ENCODE measurements at places on chromosomes 12 and 14.

GRCh38 chr12:50734409-50735263 is 29.3 kb upstream of the ATF1 start:
- no peak for DNase-seq

- DNase-seq, result no peak
Measured at GRCh38 chr14:34324363-34324795, 137.7 kb downstream of the SPTSSA start.

- DNase-seq, result no peak
Measured at GRCh38 chr12:62928632-62929031, 6.3 kb downstream of the PPM1H start.

- DNase-seq, result no peak
Measured at GRCh38 chr12:29634057-29634456, 136.6 kb upstream of the OVCH1 start.

DNA sequence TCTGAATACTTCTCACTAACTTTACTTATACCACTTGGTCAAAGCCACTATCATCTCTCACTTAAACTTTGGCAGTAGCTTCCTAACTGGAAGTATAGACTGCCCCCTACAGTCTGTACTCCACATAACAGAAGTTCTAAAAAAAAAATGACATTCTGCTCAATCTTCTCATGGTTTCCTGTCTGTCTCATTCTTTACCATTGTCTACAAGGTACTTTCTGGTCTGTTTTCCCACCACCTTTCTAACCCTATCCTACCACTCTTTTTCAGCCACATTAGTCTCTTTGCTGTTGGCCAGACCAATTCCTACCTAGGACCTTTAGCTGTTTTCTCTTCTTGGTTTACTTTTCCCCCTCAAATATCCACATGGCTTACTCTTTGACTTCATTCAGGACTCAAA is 14.7 kb downstream of the CPSF6 start:
- no peak for DNase-seq

- no peak for DNase-seq
Measured at GRCh38 chr14:30064454-30064853, 136.8 kb upstream of the PRKD1 start.

DNA sequence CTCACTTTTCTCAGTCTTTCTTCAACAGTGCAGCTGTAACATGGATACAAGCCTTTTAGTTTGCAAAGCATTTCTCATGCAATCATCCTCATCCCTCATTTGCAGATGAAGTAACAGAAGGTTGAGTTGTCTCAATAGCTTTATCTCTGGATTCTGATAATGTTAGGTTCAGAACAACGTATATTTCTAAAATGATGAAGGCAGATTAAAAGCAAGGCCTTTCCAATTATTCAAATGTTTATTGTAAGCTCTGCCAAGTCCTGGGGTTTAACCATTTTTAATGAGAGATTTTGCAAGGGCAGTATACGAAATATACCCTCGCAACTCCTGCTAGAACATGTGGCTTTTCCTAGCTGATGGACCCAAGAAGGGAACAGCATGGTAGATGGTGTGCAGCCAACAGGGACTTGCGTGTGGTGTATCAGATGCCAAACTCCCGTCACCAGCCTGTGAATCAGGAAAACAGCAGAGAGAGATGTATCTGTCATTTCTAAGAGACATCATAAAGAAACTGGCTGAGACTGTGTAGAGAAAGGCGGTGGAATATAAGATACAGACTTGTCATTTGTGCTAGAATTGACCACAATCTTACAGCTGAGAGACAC is 319.7 kb downstream of the MED13L start:
- no peak for DNase-seq

DNA sequence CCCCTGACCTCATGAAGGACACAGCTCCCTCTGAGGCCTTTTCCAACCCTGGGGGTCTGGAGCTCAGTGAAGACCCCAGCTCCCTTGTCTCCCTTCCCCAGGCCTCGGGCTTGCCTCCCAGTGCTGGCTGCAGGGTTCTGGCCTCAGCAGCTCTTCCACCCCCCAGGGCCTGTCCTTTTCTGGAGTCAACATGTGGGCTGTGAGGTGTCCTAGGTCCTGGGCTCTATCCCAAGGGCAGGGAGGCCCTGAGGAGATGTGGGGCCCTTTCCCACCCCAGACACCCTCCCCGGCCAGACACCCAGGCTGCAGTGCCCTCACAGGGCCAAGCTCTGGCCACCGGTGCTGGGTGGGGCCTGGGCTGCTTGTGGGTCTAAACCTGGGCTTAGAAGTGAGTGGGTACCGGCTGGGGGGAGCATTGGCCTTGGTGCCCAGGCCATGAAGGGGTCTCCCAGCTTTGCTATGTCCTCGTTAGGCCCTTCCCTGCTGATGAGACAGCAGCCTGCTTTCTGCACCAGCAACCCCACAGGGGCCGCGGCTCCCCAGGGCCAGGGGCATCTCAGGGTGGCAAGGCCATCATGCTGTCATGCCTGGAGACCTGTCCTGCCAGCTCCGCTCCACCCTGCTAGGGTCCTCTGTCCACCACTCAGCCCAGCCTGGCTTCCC is 2.7 kb upstream of the CRIP2 start:
- no peak for DNase-seq

DNA sequence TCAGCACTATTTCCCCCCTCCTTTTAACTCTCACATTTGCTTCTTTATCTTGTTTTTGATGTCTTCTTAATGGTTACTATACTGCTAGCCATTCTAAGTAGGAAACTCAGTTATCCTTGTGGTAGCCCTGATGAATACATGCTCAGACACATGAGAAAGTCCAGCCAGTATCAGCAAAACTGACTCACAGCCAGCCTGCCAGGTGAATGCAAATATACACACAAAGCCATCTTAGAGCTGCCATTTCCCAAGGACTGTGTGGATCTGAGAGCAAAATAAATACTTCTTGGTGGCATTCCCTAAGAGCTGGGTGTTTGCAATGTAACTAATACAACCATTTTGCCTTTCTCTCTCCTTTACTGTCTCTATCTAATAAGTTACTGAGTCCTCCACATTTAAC is 455.2 kb downstream of the CCER1 start:
- no peak for DNase-seq

DNA sequence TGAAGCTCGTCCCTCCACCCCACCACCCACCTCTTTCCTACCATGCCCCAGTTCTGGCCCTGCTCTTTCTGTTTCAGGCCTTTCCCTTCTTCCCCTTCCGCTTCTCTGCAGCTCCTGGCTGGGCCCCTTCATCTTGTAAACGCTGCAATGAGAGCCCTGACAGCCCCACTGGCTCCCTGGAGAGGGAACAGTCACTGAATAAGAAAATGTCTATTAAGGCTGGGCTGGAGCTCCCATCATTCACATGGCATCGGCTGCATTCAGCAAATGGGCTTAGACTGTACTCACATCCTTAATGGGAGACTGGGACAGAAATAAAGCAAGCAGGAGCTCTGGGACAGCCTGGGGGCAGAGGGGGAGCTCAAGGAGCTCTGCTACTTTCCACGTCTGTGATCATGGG is 45.2 kb upstream of the TUNAR start:
- no peak for DNase-seq

GRCh38 chr14:99316281-99317163 is 44.5 kb upstream of the BCL11B start:
- DNase-seq, result no peak

DNA sequence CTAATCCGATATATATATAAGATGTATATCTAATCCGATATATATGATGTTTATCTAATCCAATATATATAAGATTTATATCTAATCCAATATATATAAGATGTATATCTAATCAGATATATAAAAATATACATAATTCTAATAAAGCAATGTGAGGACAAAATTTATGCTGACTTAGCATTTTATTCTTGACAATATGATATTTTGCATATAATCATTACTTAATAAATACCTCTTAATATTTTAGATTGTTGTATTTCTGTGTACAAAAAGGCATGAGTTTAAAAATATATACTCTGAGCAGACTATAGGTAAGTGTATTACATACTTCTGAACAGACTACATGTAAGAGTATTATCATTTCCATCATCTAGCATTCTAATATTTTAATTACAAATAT is 18.9 kb downstream of the GLIPR1L2 start:
- no peak for DNase-seq

- DNase-seq, result no peak
Measured at GRCh38 chr14:96603350-96604255, 101.4 kb downstream of the PAPOLA start.

DNA sequence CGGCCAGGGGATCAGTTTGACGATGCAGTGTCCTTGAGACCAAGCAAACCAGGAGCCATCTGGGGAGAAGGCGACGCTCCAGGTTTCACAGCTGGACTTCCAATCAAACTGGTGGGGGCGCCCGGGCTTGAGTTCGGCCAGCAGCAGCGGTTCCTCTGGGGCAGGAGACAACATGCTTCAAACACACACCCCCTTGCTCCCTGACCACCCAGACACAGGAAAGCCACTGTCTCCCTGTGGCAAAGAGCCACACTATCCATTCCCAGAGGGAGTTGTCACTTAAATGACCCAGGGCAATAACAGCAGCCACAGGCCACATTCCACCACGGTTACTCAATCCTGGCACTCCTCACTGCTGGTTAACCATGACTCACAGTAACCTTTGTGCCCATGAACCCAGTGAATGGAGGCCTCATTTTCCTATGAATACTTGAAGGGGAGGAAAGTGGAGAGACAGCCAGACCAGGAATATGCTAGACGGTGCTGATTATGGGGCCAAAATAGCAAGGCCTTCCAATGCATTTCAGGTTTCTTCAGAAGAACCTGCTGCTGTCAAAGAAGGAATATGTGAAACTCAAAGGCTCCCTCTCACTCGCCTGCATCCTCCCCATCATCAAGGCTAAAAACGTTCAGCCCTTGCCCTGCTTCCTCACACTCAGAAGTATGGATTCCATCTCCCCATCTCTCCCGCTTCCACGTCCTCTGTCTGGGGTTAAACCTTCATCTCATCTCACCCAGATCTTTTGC is 8.5 kb downstream of the WSB2 start:
- DNase-seq, result no peak

GRCh38 chr12:130992979-130993538 is 39.4 kb downstream of the ADGRD1 start:
- DNase-seq, result no peak

DNA sequence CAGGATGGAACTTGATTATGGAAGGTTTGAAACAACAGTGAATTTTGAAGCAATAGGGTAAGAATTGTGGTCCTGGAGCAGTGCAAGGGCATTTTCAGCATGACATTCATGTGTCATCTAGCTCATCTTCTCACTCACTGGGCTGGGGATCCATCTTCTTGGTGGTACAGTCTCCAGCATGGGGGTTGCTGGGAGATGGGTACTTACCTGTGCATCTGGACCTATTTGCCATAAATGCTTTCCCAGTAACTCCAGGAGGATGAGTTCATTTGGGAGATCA is 7.2 kb downstream of the HSP90AA1 start:
- no peak for DNase-seq

DNA sequence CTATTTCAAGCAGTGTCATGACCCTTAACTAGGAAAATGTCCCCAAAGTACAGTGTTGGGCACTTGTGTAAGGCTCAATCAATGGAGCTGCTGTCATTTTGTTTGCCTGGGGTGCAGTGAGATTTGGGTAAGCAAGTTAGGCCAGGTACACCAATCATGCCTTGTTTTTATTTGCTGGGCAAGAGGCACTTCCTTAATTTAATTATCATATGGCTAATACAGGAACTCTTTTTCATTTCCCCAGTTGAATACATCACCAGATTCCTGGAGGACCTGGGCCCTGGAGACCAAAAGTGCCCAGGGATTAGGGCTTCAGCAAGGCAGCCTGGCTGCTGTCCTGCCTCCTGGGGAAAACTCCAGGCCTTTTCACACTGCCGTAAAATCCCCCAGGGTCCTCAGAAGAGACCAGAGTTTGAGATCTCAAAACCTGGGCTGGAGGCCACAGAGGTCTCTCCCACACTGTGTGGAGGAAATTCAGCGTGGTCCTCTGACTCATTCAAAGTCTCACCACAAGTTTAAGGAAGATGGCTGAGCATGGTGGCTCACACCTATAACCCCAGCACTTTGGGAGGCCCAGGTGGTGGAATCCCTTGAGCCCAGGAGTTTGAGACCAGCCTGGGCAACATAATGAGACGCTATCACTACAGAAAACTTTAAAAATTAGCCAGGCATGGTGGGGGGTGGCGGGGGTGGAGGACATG is 28.4 kb upstream of the FOXN3 start:
- no peak for DNase-seq

DNA sequence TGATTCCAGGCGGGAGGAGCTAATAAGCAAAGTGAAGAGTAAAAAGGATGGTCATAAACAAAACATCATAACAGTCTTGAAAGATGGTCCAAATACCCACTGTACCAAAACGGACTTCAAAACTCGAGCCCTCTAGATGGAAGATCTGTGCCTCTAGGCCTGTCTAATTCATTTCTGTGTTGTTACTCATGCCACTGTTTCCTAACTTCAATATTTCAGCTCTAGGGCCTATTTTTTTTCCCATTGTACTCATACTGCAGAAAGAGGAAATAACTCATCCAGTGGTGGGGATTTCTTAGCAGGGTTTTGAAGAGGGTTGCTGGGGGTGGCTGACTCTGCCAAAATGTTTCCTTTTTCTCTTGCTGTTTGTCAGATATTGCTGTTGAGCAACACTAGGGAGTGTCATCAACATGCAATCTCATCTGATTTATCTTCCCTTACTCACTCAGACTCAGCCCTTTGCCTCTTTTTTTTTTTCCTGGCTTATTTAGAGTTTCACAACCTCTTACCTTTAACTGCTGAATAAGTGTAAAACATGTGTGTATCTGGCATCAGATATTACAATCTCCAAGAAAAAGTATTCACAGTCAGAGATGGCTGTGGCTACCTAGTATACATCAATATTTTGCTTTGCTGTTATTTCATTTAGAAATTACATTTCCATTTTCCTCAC is 189.6 kb downstream of the DUSP6 start:
- DNase-seq, result no peak

- no peak for DNase-seq
Measured at GRCh38 chr12:65494537-65494936, 216.1 kb downstream of the MSRB3 start.

- no peak for DNase-seq
Measured at GRCh38 chr12:21828779-21829178, 54.3 kb upstream of the KCNJ8 start.

DNA sequence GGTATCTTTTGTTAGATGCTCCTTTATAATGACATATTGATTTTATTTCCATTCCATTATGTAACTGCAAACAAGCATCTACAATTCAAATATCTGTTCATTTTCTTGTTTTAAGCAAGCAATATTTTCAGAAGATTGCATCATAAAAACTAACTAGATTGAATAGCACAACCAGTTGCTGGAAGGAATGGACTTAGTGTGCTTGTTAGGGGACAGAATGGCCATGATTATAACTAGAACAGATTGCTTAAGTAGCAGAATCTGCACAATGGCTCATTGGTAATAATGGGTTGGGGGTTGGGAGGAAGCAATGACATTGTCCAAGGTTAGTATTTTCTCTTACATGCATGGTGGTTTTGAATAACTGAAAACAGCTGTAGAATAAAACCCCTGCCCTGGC is 939.5 kb downstream of the SLC16A7 start:
- DNase-seq, result no peak

GRCh38 chr14:50603565-50603964 is 43.6 kb downstream of the ATL1 start:
- no peak for DNase-seq

- DNase-seq, result no peak
Measured at GRCh38 chr14:101194373-101195308, 291.1 kb upstream of the RTL1 start.
